Activated CD8-positive, alpha-beta T cell treated with anti-CD3 and anti-CD28 coated beads for 36 hours (primary cell): ENCODE measurements at places on chromosomes 7 and 10. TPM values are rescaled to one million over a fixed set of nuclear protein-coding genes. Genes with fewer than 3 reads are reported as not detected.

- DNase-seq = no peak
Measured at GRCh38 chr10:72204724-72205123, 11.1 kb upstream of the ANAPC16 start.

DNA sequence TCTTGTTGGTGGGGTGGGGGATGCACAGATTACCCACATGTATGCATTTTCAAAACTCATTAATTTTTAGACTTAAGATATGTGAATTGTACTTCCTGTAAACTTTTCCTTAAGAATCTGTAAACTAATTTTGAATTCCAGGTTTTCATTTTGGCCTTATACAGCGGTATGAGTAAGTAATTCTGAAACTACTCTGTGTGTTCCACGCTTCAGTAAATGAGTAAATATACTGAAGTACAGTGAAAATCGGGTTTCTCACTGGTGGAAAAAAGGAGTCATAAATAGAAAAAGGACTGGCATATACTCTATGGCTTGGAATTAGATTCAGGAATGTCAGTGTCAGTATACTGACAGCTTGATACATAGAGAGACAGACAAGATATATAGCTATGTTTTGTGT lies 72.8 kb downstream of the CTTNBP2 start:
- no peak for DNase-seq

Gene PTPRZ1
- not detected for total RNA-seq

DNA sequence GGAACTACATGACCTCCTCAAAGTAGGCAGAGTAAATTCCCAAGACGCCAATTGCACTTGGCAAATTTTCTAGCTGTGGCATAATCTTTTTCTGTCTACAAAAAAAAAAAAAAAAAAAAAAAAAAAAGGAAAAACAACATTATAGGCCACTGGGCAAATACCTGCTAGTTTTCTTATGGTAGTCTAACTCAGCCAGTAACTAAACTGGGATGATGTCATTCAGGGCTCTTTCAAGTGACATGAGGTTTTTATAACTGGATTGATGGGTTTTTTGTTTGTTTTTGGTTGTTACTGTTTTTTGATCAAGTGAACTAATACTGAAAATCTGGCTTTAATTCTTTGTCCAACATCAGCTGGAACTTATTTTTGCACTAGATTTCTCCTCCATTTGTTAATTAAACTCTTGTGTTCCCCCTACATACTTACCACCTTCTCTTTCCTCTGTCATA lies 7.4 kb upstream of the VIM start:
- DNase-seq = no peak

- no peak for DNase-seq
Measured at GRCh38 chr7:104873401-104873800, 140.6 kb upstream of the KMT2E start.

DNA sequence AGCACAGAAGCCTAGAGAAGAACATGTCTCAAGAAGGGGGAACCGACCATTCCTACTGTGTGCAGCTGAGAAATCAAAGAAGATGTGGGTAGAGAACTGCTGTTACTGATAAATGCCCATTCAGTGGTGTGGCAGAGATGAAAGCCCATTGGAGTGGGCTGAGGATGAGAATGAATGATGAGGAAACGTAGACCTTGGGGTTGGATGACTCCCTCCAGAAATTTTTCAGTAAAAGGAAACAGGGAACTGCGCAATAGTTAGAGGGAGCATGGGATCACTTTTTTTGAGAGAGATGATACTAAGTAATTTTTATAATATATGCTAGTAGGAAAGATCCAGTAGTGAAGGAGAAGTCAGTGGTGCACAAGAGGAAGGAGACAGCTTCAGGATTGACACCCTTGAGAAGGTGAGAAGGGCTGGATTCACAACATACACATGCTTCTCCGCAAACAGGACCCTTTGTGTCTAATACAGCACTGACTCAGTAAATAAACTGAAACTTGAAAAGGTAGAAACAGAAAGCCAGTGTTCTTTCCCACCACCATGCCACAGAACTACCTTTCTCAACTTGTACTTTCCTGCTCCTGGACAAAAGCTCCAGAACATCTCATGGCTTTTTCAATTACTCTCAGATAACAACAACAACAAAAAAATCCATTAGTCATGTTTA lies 104.7 kb upstream of the IL6 start:
- no peak for DNase-seq

- DNase-seq = no peak
Measured at GRCh38 chr10:98030991-98031431, 590 bp upstream of the CRTAC1 start.

Gene ZCWPW1
- 3.6 TPM for total RNA-seq

DNA sequence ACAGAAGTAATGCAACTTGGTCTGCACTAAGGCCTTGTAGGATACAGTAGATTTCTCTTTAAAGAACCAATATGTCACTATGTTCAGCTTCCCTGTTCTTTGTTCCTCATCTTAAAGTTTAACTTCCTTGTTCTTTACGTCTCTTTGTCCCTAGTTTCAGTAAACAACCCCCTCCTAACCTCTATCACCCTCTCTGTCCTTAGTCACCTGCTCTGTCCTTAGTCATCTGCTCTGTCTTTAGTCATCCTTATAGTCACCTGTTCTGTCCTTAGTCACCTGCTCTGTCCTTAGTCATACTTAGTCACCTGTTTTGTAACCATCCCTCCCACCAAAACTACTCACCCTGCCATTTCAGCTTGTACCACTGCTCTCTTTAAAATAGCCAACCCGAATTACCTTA lies 144.6 kb upstream of the TMEM106B start:
- DNase-seq = no peak

GRCh38 chr10:79375321-79376077 lies 28.2 kb downstream of the PPIF start:
- DNase-seq = no peak

- DNase-seq = no peak
Measured at GRCh38 chr7:33422825-33423645, 293.7 kb downstream of the BBS9 start.

Gene PILRA
- total RNA-seq = 6.6 TPM

DNA sequence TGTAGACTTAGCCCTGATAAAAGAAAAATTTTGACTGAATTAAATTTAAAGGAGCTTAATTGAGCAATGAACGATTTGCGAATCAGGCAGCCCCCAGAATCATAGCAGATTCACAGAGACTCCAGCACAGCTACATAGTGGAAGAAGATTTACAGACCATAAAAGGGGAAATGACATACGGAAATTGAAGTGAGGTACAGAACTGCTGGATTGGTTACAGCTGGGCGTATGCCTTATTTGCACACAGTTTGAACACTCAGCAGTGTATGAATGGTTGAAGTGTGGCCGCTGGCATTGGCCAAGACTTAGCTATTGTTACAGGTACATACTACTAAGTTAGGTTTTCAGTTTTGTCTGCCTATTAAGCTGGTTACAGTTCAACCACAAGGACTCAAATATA lies 433.5 kb upstream of the CELF2 start:
- no peak for DNase-seq

DNA sequence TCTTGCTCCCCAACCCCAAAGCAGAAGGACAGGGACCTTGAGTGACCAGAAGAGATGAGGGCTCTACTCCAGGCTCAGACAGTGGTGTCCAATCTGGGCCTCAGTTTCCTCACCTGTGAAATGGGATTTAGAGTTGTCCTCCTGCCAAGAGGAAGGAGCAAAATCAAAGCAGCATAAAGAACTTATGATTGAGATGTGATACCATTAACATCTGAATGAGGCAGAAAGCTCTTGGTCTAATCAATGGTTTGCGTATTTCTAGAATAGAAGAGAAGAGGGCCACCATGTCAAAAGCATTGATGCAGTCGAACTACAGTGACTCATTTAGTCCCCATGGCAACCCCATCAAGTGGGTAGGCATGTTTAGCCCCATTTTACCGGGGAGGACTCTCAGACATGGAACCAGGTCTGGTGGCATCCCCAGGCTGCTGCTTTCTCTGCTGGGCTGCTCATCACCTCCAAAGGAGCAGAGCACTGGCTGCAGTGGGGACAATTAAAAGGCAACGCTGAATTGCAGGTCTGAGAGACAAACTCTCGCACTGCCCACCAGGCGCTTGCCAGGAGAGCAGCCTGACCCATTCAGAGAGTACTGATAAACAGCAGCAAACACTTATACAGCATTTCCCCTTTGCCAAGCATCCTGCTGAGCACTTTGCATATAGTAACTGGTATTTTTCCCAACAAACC lies 175.9 kb downstream of the NEURL1 start:
- DNase-seq = no peak

- DNase-seq = no peak
Measured at GRCh38 chr7:249989-250388, 40.0 kb upstream of the FOXL3 start.

GRCh38 chr10:118913825-118914224 lies 115.7 kb upstream of the NANOS1 start:
- no peak for DNase-seq
